ENCODE measurements at places on chromosomes 16 and 17. TPM values are rescaled to one million over a fixed set of nuclear protein-coding genes. Genes with fewer than 3 reads are reported as not detected.

Gene VPS35L
- 58.1 TPM for total RNA-seq

Gene TPSG1
- total RNA-seq: not detected

GRCh38 chr17:15291674-15292361 is 26.7 kb upstream of the PMP22 start:
- H3K36me3 ChIP-seq: no peaks in the 10 kb centered on the region
- no peak overlapping the region for H3K4me3 ChIP-seq
- H3K27ac ChIP-seq: no peak overlapping the region
- no peaks in the 10 kb centered on the region for H3K4me1 ChIP-seq
- no peaks in the 10 kb centered on the region for H3K27me3 ChIP-seq

- no peak for DNase-seq
- peaks cover 3% of the 10 kb centered on the region for H3K36me3 ChIP-seq
- H3K4me1 ChIP-seq: peaks cover 15% of the 10 kb centered on the region
- no peaks in the 10 kb centered on the region for H3K27me3 ChIP-seq
- no peak overlapping the region for H3K4me3 ChIP-seq
Observed at GRCh38 chr16:50712560-50712898, 19.1 kb downstream of the NOD2 start.

Gene LPO
- total RNA-seq: 0.17 TPM
